Cortex of kidney (tissue), 1 donor: ENCODE measurements at places on chromosomes 13 and 19.

- DNase-seq = no peak
Measured at GRCh38 chr13:28610996-28611395, 47.9 kb upstream of the POMP start.

GRCh38 chr19:3618811-3619630, 7.6 kb downstream of the CACTIN start:
- DNase-seq = no peak

DNA sequence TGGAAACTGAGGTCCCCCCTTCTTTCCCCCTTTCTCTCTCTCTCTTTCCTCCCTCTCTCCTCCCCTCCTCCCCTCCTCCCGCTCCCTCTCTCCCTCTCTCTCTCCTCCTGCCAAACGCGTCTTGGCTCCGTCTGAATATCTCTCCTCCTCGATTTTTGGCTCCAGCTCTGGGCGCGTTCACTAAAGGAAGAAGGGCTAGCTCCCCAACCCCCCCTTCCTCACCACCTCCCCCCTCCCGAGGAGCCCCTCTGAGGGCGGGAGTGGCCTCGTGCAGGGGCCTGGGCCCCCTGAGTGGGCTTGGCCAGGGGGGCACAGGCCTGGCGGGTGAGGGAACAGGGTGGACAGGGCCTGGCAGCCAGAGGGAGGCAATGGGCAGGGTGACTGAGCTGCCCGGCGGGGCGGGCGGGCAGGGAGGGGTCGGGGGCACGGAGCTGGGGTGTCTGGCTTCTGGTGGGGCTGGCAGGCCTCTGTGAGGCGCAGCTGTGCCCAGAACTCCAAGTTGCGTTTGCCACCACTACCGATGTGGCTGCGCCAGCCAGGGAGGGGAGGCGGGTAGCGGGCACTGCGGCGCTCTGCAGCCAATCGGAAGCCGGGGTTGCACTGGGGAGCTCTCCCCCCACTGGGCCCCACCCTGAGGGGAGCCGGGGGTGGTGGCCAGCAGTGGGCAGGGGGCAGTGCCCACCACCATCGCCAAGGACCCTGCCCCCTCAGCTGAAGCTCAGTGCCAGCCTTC, 7.1 kb downstream of the NFIX start:
- no peak for DNase-seq

- no peak for DNase-seq
Measured at GRCh38 chr13:28651810-28652401, 7.0 kb upstream of the POMP start.

DNA sequence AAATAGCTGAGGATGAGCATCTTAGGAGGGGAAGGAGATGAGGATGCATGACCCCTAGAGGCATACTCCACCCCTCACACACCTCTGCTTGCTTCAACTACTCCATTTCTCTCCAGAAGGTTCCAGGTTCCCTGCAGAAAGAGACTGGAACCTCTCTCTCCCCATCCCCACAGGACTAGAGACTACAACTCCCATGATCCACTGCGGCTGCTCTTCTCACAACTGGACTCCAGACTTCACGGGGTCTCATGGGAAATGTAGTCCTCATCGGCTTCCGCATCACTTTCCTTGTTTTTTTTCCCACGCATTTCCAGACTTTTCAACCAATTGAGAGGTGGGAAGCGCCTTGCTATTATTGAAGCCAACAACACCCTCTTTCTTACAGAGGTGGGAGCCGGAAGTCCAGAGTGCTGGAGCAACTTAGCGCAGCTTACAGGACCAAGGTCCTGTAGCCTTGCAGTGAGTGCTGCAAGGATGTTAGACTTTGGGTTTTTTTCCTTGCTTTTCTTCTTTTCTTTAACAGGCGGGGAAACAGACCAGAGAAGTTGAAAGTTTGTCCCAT, 13.9 kb upstream of the CACNG6 start:
- no peak for DNase-seq

DNA sequence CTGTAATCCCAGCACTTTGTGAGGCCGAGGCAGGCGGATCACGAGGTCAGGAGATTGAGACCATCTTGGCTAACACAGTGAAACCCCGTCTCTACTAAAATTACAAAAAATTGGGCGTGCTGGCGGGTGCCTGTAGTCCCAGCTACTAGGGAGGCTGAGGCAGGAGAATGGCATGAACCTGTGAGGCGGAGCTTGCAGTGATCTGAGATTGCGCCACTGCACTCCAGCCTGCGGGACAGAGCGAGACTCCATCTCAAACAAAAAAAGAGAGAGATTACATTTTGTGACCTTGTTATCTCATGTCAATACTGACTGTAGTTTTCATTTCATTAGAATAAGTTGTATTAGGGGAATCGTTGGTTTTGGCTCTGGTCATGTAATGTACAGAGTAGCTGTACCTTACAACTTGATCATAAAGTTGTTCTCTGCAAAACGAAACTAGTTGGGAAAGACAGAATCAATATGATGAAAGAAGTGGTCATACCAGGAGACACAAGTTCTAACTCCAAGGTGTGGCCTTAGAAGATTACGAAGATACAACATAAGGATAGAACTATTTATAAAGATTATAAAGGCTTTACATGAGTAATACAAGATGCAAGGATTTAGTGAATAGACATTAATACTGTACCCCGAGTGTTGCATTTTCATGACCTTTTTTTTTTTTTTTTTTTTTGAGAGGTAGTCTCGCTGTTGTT, 15.3 kb downstream of the TMEM38A start:
- DNase-seq = no peak

DNA sequence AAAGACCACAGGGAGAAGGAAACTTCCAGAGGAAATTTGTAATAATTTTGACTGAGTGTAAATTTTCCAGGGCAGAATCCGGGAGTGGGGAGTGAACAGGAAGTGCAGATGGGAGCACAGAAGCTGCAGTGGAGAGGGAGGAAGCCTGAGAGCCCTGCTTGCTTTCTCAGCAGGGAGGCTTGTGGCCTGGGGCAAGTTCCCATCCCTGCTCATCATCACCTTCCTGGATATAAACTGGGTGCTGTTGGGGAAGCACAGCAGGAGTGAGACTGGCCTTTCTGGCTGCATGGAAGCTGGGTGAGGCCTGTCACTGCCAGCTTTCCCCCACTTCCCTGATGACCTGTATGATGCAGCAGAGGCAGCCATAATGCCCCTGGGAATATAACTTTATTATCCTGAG, 532.9 kb downstream of the SLITRK6 start:
- no peak for DNase-seq

- DNase-seq = no peak
Measured at GRCh38 chr19:45168767-45169351, 8.1 kb upstream of the NKPD1 start.

DNA sequence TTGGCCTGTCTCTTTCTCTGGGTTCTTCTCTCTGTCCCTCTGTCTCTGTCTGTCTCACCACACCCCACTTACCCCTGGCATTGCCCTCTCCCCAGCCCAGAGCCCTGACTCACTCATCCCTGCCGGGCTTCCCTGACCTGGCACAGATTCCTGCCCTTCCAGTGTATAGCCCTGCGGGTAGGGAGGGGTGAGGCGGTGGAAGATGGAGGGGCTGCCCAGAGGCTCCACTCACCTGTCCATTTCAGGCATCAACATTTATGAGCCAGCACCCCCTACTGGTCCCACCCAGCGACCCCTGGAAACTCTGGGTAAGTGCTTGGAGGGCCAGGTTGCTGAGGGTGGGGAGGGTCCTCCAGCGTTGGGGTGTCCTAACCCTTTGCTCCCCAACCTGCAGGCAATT, 1.0 kb downstream of the NCCRP1 start:
- DNase-seq = no peak

DNA sequence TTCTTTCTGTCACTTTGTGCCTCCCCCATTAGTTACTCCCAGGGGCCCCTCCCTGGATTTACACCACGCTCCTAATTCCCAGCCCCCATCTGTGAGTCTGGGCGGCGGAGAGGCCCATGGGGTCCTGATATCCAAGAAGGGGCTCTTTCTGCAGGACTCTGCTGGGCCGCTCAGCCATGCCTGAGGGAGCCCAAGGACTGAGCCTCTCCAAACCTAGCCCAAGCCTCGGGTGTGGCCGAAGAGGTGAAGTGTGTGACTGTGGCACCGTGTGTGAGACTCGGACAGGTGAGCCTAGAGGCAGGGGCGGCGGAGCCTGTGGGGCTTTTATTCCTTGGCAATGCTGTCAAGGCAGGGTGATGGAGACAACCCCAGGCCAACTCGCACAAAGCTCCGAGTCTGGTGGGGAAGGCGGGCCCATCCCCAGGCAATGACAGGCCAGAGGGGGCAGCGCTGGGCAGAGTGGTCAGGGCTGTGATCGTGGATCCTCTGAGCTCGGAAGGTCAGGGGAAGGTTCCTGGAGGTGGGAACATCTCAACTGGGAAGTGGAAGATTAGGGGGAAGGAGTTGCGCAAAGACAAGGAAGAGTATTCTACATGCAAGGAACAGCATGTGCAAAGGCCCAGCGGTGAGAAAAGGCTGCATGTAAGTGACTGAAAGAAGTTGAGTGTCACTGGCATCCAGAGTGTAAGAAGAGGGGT, 1.6 kb downstream of the PLEKHG2 start:
- no peak for DNase-seq

DNA sequence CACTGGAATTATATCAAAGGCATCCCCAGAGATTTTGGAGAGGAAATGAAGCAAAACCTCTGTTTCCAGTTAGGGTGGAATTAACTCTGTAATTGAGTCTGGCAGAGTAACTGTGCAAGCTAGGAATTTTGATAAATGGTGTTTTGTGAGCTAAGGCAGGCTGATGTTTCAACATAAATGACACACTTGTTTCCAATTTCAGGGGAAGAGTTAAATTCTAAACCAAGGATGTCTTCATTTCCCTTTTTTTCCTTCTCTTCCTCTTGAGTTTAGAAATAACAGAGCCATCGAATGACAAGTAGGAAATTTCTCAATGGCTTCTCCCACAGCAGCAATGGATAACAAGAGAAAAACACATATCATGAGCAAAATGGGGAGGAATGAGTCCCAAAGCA, 131.2 kb downstream of the IRS2 start:
- DNase-seq = no peak

DNA sequence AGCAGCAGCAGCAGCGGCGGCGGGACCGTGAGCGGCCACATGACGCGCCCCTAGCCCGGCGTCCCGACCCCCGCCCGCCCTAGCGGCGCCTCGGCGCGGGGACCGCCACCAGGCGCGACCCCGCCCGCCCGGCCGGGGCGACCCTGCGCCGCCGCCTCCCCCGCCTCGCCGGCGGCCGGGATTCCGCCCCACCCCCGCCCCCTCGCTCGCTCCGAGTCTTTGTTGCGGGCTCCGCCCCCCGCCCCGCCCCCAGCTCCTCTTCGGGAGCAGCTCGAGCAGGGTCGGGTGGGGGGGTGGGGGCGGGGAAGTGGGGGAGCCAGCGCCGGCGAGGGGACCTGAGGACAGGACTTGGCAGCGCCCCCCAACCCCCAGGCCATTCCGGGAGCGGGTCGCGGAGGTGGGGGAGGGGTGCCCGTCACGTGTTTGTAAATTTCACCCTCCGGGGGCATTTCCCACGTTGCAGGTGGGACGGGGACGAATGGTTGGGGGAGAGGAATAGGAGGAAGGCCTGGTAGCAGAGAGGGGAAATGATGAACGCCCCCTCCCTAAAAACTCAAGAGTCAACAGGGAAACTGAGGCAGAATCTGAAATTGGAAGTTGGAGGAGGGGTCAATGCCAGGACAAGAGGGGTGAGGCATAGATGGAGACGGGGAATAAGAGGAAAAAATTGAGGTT, at the start of gene OLFM2:
OLFM2 (minus strand) TSS at position 190 of the 675 bp plus-strand sequence; CDS start at position 41, 149 bp downstream.
- DNase-seq = no peak

GRCh38 chr19:7788178-7788932, 25.3 kb downstream of the CLEC4M start:
- DNase-seq = no peak

- no peak for DNase-seq
Measured at GRCh38 chr19:47471733-47472457, at the start of gene SLC8A2. TSS of gene SLC8A2 (minus strand) at chr19:47471893. CDS start at chr19:47466403, 5,490 bp downstream.

DNA sequence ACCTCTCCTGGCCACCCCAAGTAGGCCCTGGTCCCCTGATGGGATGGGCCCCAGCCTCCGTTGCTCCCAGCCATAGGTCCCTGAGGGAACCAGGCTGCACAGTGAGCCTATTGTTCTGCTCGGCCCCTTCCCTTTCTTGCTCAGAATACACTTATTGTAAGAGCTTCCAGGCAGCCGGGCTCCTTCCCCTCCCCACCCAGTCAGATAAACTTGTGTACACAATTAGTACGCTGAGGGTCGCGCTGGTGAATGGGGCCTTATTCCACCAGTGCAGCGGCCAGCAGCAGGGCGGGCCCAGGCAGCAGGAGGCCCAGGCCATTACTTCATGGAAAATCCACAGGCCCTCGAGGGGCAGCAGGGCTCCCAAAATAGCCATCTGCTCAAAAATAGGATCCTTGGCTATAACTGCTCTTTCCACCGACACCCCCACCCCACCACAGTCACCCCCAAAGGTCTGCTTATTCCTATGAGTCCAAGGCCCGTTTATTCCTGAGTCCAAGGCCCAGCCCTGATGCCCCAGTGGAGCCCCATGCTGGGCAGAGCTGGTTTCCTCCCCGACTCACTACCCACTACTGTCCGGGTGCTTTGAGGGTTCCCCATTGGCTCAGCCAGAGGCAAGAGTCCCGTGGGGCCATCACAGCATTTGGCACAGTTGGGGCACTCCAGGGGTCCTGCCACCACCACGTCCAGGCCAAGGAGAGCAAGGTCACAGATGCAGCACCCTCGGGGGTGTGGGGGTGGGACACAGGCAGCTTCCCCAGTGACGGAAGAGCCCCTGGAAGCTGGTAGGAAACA, 22.1 kb downstream of the CAPN12 start:
- no peak for DNase-seq

GRCh38 chr19:50720181-50720920, 749 bp upstream of the SHANK1 start:
- DNase-seq = no peak

GRCh38 chr19:29383696-29384095, 142.1 kb upstream of the VSTM2B start:
- DNase-seq = no peak

DNA sequence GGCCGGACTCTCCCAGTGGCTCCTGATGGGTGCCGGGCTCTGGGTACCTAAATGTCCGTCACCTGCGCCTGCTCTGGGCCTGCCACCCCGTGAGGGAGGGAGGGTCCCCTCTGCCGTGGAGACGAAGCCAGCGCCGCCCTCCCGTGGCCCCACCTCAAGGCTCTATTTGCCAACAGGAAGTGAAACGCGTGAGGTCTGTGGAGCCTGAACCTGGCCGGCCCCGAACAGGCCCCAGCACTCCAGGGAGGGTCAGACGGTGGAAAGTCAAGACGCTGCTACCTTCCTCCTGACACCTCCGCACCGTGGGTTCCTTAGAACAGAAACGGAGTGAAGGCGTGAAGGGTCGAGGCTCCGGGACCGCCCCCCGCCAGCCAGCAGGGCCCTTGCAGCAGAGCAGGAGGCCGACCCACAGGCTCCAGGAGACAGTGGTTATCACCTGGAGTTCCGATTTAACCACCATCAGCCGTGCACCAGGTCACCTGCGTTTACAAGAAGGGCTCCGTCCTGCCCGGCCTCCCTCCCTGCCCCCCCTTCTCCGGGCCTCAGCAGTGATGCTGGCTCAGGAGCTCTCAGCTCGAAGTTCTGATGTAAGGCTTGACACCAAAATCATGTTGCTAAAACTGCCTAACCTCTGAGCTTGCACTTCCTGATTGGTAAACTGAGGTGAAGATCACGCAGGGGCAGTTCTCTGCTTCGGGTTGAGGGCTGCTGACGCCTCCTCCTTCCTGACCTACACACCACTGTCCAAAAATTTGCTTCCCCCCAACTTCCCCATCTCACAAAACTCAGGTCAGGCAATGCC, 50.9 kb upstream of the C13orf46 start:
- no peak for DNase-seq

GRCh38 chr19:1040476-1041271, 767 bp downstream of the ABCA7 start:
- no peak for DNase-seq

GRCh38 chr19:48854103-48854502, 14.3 kb downstream of the PLEKHA4 start:
- no peak for DNase-seq

GRCh38 chr13:107906131-107906530, 309.2 kb downstream of the LIG4 start:
- DNase-seq = no peak

GRCh38 chr19:9966448-9966847, 30.1 kb upstream of the OLFM2 start:
- no peak for DNase-seq
